NCI-H510A (cell line): ENCODE measurements at places on chromosomes 4 and X.

- no peak for DNase-seq
Observed at GRCh38 chrX:154064637-154065435, 32.7 kb downstream of the MECP2 start.

GRCh38 chrX:109841869-109842579 lies 109.0 kb upstream of the ACSL4 start:
- DNase-seq, result no peak

DNA sequence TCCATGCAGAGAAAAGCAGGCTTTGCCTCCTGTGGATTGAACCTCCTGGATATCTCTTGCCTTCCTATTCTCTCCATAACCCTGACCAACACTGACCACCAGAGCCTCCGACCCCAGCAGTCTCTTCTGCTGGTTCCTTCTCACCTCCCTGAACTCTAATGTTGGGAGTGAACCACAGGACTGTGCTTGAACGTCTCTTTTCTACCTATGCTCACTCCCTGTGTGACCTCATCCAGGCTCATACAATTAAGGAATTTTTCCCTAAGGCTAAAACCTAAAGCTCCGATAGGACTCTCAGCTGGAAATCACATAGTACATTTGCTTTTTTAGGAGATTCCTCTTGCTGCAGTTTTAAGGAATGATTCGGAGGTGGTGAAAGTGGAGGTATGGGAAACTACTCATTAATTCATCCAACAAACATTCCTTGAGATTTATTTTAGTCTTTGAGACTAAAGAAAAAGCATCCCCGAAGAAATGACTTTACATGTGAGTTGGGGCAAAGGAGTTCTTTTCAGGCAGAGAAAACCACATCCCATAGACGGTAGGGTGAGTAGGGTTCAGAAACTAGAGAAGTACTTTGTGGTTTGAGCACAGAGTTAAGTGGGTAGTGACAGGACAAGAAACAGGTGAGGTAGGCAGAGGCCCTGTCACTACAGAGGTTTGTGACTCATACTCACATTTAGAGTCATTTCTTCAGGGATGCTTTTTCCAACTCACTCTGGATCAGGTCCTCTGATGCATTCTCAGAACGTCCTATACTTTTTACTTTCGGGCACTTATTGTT lies 30.8 kb downstream of the NDNF start:
- DNase-seq, result no peak

- DNase-seq, result no peak
Observed at GRCh38 chr4:114494246-114494803, 104.3 kb upstream of the UGT8 start.

GRCh38 chr4:148634476-148634875 lies 192.3 kb upstream of the NR3C2 start:
- DNase-seq, result no peak

- DNase-seq, result no peak
Observed at GRCh38 chr4:1516261-1516660, 110.0 kb upstream of the NKX1-1 start.

GRCh38 chr4:151792995-151793394 lies 32.2 kb upstream of the GATB start:
- DNase-seq, result no peak

DNA sequence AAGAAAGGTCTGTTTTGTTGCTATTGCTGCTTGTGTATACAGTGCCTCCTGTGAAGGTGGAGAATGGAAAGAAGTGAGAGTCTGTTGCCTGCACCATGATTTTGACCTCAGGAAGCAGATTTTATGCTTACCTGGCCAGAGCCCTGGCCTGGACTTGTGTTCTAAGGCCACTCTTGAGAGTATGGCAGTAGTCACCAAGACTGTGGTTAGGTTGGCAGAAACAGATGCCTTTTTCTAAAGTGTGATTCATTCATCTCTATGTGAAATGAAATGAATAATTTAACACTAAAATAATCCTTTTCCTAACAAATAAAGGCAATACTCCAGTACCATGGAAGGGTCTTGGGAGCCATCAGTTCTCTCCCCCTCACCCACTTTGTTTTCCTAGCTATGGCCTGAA lies 161.8 kb downstream of the DCLK2 start:
- DNase-seq, result no peak

GRCh38 chr4:61211781-61212180 lies 11.7 kb downstream of the ADGRL3 start:
- DNase-seq, result no peak

- DNase-seq, result no peak
Observed at GRCh38 chr4:53914313-53915016, 149.9 kb downstream of the CHIC2 start.

DNA sequence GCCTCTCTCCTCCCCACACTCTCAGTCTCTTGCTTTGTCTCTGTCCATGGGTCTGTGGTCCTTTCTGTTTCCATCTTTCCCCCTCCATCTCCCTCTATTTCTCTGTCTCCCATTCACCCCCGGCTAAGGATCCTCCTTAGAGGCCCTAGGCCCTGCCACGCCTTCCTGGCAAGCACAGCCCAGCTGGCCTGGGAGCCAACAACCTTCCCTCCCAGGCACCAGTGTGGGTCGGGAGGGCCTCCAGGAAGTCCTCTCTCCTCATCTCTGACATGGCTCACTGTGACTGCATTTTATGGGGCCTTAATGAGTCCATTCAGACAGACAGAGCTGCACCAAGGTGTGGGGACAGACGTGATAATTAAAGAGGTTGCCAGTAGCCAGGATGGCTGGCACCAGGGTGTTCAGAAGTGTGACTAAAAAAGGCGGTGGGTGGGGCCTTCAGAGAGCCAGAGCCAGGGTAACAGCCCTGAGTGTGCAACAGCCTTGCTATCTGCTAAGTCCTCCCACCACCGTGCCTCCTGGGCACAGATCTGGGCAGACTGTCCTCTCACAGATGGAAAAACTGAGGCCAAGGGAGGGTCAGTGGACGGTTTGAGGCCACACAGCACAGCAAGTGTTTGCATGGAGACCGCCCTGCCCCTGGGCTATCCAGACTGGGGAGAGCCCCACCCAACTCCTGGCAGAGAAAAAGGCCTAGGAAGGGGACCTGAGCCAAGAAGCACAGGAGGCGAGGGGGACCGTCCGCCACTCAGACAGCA lies 31.5 kb downstream of the BLOC1S4 start:
- DNase-seq, result peak; percentile 42

DNA sequence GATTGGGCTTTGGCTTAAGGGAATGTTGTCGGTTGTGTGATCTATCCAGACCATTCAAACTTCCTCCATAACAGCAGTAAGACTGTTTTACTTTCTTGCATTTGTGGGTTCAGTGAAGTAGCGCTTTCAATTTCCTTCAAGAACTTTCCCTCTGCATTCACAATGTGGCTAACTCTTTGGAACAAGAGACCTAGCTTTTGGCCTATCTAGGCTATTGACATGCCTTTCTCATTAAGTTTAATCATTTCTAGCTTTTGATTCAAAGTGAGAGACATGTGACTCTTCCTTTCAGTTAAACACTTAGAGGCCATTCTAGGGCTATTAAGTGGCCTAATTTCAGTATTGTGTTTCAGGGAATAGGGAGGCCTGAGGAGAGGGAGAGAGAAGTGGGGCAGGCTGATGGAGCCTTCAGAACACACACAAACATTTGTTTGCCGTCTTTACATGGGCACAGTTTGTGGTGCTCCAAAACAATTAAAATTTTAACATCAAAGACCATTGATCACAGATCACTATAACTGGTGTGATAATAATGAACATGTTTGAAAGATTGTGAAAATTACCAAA lies 34.1 kb downstream of the ADH5 start:
- no peak for DNase-seq

GRCh38 chr4:1775731-1776500 lies 17.2 kb upstream of the FGFR3 start:
- DNase-seq, result no peak

DNA sequence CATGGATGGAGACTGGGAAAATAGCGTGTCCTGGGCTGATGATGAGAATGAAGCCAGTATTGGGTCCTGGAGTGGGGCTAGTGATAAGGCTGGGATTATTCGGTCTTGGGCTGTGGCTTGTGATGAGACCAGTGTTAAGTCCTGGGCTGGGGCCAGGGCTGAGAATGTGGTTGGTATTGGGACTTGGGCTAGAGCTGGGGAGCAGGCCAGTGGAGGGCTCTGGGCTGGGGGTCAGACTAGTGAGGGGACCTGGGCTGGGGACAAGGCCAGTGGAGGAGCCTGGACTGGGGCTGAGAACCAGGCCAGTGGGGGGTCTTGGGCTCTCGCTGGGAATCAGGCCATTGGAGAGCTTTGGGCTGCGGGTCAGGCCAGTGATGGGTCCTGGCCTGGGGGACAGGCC lies 6.7 kb downstream of the ARMCX4 start:
- no peak for DNase-seq

GRCh38 chr4:132605551-132605950 lies 543.5 kb upstream of the PCDH10 start:
- no peak for DNase-seq

DNA sequence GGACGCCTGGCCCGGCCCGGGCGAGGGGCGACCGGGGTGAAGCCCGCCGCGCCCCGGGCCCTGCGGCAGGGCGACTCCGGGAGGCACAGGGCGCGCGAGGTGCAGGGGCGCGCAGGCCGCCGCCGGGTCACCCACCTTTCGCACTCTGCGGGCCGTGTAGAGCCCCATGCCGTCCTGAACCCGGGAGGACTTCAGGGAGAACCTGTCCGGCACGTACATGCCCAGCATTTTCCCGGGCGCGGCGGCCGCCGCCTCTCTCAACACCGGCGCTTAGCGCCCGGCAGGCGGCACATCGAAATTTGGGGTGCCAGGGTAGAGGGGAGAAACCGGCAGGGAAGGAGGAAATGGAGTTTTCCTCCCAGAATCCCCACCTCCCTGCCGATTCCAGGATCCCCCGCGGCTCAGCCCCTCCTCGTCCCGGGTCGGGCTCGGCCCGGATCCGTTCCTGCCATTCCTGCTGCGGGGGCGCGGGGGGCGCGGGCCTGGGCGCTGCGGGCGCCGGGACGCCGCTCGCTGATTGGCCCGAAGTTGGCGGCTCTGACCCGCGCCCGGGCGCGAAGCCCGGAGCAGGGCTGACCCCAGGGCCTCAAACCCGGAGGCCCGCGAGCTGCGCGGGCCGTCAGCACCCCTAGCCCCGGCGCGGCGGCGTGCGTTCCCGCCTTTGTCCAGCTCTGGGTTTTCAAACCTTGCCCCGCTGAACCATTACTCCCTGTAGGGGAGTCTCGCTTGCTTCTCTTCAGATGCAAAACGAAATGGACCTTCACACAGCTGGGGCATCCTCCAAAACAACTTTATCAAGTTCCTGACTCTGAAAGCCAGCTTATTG lies at the start of gene PRDM5:
Gene PRDM5 (minus strand): TSS at position 346 of the 826 bp plus-strand sequence. CDS start 118 bp downstream, at position 228.
- DNase-seq, result peak; percentile 5

- DNase-seq, result no peak
Observed at GRCh38 chr4:79687006-79687405, 279.0 kb upstream of the GK2 start.

- DNase-seq, result peak; percentile 9
Observed at GRCh38 chrX:48896611-48897011, 957 bp downstream of the TIMM17B start.

DNA sequence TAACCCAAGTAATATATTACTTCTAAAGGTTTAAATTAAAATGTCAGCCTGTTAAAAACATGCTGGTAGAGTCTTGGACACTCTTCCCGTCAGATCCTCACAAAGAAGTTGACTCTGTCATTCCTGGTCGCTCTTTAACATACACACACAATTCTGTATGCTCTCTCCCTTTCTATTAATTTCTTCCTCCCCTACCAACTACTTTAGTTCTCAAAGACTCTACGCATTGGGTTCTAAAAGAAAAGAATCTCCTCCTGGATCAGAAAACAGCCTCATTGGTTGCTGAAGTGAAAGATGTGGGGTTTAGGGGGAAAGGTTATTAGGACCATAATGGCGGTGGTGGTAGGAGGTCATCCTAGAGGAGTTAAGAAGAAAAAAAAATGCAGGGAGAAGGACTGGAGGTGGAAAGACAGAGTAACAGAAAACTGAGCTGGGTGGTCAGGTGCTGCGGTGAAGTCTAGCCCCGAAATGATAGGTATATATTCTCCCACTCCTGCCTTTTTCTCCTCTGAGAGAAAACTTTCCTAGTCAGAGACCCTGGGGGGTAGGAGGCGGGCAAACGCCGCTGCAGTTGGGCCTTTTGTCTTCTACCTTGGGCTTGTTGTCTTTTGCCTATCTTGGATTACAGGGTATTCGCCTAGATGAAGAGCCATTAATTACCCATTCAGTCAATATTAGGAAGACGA lies 5.2 kb upstream of the PITX2 start:
- DNase-seq, result no peak

GRCh38 chr4:76282941-76283689 lies 23.4 kb upstream of the STBD1 start:
- no peak for DNase-seq

- DNase-seq, result no peak
Observed at GRCh38 chrX:21905313-21905712, 35.2 kb upstream of the SMS start.

DNA sequence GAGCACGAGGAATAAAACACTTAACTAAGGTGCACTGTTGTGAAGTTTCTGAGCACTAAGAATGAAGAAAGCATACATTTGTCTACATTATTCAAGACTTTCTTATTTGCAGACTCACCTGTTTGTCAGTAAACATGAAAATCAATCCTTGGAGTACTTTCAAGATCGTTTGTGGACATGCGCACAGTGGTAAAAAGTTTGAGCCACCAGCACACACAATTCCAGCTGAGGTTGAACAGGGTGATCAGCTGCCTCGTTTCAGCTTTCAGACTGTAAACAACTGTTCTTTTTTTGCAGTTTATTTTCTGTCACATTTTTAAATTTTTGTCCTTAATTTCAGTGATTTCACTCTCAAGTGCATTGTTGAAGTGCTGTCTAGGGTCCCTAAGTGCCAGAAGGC lies 143.8 kb upstream of the VCX2 start:
- DNase-seq, result no peak
